Endothelial cell of umbilical vein (primary cell): ENCODE measurements at places on chromosomes 16 and 17.

GRCh38 chr16:51949282-51949681 lies 597.7 kb downstream of the TOX3 start:
- DNase-seq, result no peak

DNA sequence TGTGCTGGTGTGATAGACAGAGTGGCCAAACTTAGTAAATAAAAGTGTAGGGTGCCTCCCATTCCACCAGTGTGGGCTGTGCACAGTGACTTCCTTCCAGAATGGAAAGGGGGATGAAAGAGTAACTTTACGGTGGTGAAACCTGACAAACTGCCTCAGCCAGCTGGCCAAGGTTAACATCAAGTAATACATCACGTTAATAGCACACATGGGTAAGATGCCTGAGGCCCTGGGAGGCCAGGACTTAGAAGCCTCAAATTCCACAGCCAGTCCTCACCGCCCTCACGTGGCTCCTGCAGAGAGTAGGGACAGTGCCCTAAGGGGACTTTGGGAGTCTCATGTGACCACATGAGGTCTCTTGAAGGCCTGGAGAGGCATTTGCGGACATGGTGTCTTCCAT lies 14.1 kb downstream of the RMI2 start:
- no peak for DNase-seq

DNA sequence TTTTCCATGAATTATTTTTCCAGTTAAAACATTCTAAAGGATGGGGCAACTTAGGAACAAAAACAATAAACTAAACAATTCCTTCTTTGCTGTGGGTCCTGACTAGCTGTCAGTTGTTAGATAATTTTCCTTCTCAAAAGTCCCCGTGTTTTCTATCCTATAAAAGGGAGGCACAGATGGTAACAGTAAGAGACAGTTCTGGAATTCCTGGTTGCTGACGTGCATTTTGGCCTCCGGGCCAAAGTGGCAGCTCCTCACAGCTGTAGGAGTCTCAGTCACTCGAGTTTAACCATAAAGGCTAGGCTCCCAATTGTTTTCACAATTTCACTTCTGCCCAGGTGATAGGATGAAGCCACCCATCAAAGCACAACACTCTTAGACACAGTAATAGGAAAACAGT lies 77.0 kb upstream of the ZNF423 start:
- no peak for DNase-seq

DNA sequence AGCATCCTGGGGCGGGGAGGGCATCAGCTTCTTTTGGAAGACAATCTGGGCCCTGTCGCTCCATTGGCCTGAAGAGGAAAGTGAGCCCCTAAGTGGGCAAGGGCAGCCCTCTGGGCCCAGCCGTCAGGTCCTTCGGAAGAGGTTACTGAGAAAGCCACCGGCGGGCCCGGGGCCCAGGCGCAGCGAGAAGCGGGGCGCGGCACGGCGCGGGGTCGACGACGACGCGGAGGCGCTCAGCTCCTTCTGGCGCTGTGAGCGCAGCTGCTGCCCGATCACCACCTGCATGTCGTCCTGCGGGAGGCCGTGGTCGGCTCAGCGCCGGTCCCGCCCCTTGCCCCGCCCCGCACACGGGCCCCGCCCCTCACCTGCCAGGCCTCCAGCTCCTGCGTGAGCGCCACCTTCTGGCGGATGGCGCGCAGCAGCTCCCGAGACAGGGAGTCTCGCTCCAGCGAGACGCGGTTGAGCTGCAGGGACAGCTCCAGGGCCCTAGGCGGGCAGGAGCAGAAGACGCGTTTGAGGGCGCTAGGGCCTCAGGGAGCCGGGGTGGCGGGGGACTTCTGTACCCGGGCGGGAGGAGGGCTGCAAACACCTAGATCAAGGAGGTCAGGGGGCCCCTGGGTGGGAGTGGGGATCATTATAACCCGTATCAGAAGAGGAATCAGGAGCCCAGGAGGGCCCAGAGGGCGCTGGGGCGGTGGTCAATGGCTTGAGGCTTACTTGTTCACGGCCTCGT lies 4.3 kb downstream of the THOC6 start:
- peak; percentile 70 for DNase-seq
